ENCODE measurements at places on chromosomes 16 and 17. TPM values are rescaled to one million over a fixed set of nuclear protein-coding genes. Genes with fewer than 3 reads are reported as not detected.

The RAMP2 gene
- total RNA-seq: not detected

The TBC1D3 gene
- total RNA-seq: not detected

The TP53TG3C gene
- total RNA-seq: not detected

The ARL17B gene
- total RNA-seq: 15.5 TPM

The TERB1 gene
- total RNA-seq: 0.27 TPM

The HCRT gene
- total RNA-seq: not detected

The NPIPA8 gene
- 2.1 TPM for total RNA-seq

- DNase-seq: no peak
Observed at GRCh38 chr17:30191072-30191471, 44.4 kb downstream of the SLC6A4 start.

GRCh38 chr16:30418350-30419181, 11.2 kb downstream of the ZNF771 start:
- DNase-seq: no peak

DNA sequence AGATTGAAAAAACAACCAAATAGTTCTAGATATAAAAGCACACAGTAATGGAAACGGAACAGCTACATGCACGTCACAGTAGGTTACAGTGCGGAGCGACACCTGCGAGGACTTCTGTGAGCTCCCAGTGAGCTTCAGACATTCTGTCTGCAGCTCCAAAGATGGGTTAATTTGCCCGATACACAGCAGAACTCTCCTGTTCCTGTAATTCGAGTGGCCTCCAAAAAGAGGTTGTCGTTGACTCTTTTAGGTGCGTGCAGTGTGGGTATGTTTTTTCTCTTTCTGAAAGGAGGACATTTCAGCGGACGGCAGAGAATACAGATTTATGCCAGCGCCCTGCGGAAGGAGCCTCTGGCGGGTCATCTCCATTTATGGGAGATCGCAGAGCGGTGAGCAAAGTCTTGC, 2.9 kb downstream of the OR1F1 start:
- no peak for DNase-seq
